ENCODE measurements at places on chromosomes 11 and 22. TPM values are rescaled to one million over a fixed set of nuclear protein-coding genes. Genes with fewer than 3 reads are reported as not detected.

FIBIN gene
- total RNA-seq, result not detected

MS4A3 gene
- total RNA-seq, result not detected

DMC1 gene
- total RNA-seq, result 5.6 TPM

DNA sequence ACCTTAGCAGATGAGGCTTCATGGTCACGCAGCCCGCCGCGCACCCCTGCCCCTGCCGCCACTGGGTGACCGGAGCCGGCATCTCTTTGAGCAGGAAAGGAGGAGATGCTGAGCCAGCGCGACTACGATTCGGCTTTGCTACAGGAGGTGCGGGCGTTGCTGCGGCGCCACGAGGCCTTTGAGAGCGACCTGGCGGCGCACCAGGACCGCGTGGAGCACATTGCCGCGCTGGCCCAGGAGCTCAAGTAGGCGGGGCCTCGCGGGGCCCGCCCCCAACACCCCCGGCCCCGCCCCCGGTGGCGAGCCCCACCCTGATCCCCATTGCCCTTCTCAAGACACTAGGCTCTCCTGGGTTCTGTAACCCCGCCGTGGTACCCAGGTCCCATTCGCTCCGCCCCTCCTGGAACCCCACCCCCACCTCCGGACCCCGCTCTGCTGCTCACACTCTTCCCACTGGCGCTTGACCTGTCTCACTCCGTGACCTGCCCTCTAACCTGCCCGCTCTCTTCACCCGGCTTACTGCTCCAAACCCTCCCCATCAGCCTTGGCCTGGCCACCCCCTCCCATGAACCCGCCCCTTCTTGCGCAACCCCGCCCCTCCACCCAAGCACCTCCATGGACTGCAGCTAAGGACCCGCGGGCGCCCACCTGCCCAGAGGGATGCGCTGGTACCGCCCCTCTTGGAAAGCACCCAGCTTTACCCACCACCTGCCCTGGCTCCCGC lies 9.1 kb downstream of the CTSF start:
- H3K36me3 ChIP-seq, result no peaks in the 10 kb centered on the region
- no peaks in the 10 kb centered on the region for H3K4me1 ChIP-seq
- H3K27ac ChIP-seq, result no peak overlapping the region
- DNase-seq, result no peak
- H3K4me3 ChIP-seq, result no peak overlapping the region
- H3K27me3 ChIP-seq, result 0 out of 2 replicates have a peak, but pooled peaks cover 6% of the 10 kb centered on the region

DNA sequence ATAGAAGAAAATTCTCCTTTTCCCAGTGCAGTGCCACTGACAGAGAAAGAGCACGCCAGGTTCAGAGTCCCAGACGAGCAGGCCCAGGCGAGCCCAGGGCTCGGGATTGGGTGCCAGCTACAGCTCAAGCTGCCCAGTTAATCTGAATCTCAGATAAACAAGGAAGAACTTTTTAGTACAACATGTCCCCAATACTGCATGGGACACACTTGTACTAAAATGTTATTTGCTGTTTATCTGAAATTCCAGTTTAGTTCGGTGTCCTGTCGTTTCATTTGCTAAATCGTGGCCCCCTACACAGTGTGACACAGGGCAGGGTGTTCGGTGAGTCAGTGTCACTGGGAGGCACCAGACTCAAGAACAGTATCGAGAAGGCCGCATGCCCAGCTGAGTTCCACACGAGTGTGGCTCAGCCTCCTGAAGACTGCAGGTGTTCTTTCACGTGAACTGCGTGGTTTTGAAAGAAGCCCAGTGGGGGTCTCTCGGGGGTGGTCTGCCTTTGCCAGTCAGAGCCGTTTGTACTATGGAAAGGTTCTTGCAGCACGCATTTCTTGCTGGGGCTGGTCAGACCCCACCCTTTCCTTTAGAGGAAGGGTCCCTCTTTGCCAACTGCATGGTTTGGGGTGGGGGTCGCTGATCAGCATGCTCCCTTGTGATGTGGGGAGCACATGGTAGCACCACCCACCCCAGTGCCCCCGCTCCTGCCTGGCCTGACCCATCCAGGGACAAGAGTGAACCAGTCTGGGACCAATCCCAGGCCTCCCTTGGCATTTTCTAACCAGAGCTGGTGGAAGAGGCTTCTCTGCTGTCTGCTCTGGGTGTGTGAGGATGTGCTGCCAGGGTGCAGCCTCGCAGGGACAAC lies 115.6 kb upstream of the B3GAT1 start:
- H3K27ac ChIP-seq, result no peak overlapping the region
- peaks cover 59% of the 10 kb centered on the region for H3K27me3 ChIP-seq
- H3K4me1 ChIP-seq, result no peaks in the 10 kb centered on the region
- no peaks in the 10 kb centered on the region for H3K36me3 ChIP-seq

RAG1 gene
- 0.63 TPM for total RNA-seq

DNA sequence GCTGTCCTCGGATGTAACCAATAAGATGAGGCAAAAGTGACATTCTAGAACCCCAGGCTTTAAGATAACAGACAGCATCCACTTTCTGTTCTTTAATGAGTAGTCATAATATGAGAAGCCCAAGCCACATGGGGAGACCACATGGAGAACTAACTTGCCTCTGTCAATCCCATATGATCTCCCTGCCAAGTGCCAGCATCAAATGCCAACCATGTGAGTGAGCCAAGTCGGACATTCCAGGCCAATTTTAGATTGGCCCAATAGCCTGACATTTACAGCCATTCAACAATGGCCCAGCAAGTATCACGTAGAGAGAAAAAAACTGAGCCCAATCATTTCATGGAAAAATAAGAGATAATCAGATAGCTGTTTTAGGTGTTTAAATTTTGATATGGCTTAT lies 2048.3 kb upstream of the RAG2 start:
- no peak overlapping the region for H3K4me3 ChIP-seq
- no peak overlapping the region for H3K27ac ChIP-seq
- no peaks in the 10 kb centered on the region for H3K27me3 ChIP-seq
- DNase-seq, result no peak
- peaks cover 7% of the 10 kb centered on the region for H3K4me1 ChIP-seq
- H3K36me3 ChIP-seq, result no peaks in the 10 kb centered on the region

MS4A7 gene
- total RNA-seq, result not detected

DNA sequence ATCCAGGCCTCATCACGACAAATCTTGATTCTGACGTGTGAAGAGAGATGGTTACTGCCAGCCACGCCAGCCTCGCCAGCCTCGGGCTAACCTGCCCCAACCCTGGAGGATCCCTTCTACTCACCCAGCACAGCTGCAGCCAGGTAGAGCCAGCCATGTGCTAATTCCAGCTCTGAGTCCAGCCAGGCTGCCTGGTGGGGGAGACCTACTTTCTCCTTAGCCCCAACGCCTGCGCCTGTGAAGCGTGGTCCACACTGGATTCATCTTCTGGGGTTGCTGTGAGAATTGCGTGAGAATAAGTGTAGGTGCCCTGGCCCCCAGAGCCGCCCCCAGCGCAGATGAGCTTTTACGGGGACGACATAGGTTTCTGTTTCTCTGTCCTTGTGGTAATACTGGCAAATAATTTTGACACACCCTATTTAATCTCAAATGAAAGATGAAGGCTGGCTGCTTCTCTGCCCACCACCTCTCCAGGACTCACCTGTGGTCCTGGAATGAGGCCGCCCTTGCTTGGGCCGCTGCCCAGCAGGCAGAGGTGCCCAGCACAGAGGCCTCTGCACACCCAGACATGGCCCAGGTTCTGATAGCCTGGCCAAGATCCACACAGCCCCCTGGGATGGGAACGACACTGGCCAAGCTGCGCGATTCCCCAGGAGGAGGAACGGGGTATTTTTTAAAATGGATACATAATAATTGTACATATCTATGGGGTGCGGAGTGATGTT lies 528.4 kb downstream of the TBC1D22A start:
- no peak overlapping the region for H3K4me3 ChIP-seq
- H3K4me1 ChIP-seq, result no peaks in the 10 kb centered on the region
- no peak overlapping the region for H3K27ac ChIP-seq
- H3K36me3 ChIP-seq, result no peaks in the 10 kb centered on the region

GRCh38 chr22:49583886-49584505 lies 243.7 kb downstream of the BRD1 start:
- H3K27me3 ChIP-seq, result peaks cover 86% of the 10 kb centered on the region
- no peak overlapping the region for H3K27ac ChIP-seq
- H3K4me3 ChIP-seq, result no peak overlapping the region
- DNase-seq, result no peak

DNA sequence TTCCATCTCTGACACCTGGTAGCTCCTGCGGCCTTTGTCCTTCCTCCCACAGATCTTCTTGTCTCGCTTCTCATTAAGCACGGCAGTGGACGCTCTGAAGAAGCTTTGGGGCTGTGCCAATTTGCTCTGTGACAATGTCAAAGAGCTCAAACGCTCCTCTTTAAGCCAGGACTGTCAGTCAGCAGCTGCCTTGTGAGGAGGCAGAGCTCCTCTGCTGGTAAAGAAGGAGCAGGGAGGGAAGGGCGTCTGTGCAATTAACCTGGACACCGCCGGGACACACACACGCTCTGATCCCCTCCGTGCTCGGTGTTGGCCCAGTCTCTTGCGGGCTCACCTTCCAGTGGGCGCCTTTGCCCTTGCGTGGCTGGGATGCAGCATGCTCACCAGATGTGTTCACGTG lies 373.9 kb downstream of the BRD1 start:
- H3K27ac ChIP-seq, result no peak overlapping the region
- no peaks in the 10 kb centered on the region for H3K36me3 ChIP-seq
- no peaks in the 10 kb centered on the region for H3K4me1 ChIP-seq
- no peak for DNase-seq

DNA sequence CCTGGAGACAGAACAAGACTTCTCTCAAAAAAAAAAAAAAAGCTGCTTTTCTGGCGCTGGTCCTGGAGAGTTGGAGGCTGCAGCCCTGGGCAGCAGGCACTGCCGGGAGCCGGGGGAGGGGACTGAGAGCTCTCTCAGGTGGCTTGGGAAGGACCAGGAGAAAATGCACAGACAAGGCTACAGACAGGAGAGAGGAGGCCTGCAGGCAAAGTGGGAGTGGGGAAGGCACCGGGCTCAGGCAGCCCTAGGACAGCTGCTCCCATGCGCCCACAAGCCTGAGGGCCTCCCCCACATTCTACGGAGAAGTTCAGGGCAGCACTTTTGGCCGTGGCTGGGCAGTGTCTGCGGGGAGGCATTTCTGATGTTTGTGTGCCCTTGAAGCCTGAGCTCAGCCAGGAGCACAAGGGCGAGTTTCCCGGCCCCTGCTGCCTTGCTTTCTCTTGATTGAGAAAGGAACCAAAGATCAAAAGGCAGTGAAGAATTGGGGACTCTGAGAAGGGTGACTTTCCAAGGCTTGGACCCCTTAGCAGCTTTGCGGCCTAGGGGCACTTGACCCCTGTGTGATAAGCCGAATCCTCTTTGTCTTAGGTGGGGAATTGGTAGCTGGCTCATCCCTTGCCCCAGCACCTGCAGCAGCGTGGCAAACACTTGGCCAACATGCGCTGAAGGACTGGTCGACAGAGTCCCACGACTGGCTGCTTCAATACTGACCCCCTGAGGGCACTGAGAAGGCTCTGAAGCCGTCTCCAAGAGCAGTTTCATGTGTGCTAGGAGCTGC lies 35.3 kb downstream of the PPM1F start:
- no peaks in the 10 kb centered on the region for H3K4me1 ChIP-seq
- no peak for DNase-seq
- no peak overlapping the region for H3K4me3 ChIP-seq
- H3K27ac ChIP-seq, result no peak overlapping the region
- no peaks in the 10 kb centered on the region for H3K36me3 ChIP-seq

CYB5R3 gene
- total RNA-seq, result 97.6 TPM

SEZ6L gene
- total RNA-seq, result not detected

DNA sequence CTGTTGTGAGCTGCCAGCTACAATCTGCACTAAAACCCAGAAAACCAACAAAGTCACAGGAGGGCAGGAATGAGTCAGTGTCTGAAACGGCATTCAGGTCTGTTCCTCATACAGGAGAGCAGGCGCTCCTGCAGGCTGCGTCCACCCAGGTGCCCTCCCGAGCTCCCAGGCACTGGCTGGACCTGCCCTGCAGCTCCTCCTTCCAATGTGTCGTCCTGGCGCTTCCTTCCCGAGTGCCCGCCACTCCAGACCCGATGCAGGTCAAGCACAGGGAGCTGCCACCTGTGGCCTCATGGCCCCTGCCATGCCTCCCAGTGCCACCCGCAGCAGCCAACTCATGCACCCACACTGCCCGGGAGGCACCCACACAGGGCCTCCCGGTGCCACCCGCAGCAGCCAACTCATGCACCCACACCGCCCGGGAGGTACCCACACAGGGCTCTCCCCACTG lies 12.0 kb downstream of the BRD1 start:
- peaks cover 35% of the 10 kb centered on the region for H3K36me3 ChIP-seq
- DNase-seq, result peak; percentile 86
- H3K27ac ChIP-seq, result no peak overlapping the region
- no peaks in the 10 kb centered on the region for H3K27me3 ChIP-seq
- no peak overlapping the region for H3K4me3 ChIP-seq

MOV10L1 gene
- total RNA-seq, result not detected

DNA sequence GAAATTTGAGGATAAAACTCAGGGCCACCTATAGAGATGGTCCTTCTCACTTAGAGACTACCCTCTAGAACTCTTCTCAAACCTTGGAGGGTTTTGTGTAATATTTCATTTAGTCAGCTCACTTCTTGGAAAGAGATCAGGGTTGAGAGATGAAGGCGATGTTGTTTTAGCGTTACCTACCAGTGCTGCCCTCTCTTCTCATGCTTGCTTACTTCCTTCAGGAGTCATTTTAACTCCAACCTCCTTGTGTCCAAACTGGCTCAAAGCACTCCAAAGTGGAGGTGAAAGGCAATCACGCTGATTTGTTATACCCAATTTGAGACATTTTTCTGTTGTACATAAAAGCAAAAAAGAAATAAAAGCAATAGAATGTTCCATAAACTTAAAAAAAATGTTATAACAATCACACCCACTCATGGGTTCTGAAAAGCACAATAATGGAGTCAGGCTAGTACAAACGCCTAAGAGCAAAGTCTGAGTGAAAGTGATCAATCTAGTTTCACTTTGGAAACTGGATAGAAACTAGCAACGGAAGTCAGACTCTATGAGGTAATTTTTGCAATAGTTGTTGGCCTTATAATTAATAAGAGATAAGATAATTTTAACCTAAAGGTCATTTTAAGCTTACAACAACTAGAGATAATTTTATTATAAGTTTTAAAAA lies 117.1 kb downstream of the MRTFA start:
- H3K4me3 ChIP-seq, result no peak overlapping the region
- H3K4me1 ChIP-seq, result peaks cover 5% of the 10 kb centered on the region
- DNase-seq, result no peak
- H3K36me3 ChIP-seq, result 0 out of 2 replicates have a peak, but pooled peaks cover 3% of the 10 kb centered on the region

DNA sequence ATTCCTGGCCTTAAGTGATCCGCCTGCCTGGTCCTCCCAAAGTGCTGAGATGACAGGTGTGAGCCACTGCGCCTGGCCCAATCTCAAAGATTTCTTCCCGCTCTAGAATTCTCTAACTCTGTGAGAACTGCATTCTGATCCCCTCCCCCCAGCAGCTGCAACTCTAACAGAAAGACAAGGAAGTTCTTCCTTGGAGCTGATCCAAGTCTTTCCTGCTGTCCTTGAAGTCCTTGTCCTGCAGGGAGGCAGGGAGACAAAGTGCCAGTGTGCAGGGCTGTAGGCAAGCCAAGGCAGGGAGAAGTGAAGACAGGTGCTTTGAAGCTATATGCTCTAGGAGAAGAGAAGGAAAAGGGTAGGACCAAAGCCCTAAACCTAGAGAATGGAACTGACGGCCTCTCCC lies 9.5 kb upstream of the GGA1 start:
- H3K4me1 ChIP-seq, result peaks cover 48% of the 10 kb centered on the region
- no peak overlapping the region for H3K4me3 ChIP-seq
- peak; percentile 40 for DNase-seq
- no peaks in the 10 kb centered on the region for H3K27me3 ChIP-seq

Data from PC-9 (cell line).